ENCODE measurements at places on chromosomes 5 and 9.

DNA sequence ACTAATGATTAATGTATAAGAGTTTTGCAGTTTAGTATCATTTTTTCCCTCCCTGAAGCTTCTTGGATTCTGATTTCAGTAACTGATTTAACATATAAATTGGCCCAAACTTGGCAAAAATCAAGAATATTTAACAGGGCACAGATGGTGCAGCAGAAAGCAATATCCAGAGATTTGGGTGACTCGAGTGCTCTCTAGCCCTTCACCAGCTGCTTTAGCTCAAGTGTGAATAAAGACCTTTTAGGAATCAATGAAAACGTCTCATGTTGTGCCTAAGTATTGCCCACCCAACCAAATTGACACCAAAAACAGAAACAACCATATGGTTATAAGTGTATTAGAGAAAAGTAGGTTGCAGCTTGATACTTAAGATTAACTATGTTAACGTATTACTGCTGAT is 933.4 kb upstream of the PTPRD start:
- DNase-seq, result no peak

- peak; percentile 86 for DNase-seq
Measured at GRCh38 chr9:119588874-119589744, 219.9 kb upstream of the BRINP1 start.

DNA sequence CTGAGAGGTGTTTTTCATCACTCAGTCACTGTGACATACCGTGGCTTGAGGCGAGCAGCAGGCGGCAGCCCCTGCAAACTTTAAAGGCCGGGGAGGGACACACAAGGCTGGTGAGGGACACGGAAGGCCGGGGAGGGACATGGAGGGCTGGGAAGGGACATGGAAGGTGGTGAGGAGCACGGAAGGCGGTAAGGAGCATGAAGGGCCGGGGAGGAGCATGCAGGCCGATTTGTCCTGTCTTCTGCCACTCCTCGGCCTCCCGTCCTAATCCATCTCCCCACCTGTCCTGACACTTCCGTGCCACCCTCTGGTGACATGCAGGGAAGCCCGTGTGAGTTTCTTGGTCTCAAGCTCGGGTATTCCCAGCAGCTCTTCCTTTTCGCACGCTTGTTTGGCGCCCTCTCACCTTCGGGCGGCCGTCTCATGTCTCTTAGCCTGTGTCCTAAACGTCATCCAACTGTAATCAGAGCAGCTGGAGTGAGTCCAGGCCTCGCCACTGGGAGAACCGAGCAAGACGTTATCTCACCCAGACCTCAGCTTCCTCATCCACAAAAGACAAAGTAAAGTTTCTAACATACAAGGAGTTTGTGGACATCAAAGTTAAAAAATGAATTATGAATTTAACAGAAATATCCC is 126.5 kb downstream of the MRPL36 start:
- peak; percentile 9 for DNase-seq

DNA sequence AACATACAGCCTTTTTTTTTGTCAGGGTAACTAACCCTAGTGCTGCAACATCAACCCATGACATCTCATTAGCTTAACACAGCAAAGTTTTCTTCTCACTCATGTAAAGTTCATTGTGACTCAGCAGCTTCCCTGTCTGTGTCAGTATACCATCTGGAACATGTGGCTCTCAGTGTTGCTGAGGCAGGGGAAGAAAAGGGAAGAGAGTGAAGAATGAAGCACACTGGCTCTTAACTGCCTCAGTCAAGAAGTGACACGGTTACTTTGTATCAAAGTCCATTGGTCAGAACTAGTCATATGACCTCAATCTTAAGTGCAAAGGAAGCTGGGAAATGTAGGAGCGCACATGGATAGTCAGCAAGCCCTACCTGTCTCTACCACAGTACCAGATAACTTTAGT is 185.0 kb upstream of the ELL2 start:
- no peak for DNase-seq

DNA sequence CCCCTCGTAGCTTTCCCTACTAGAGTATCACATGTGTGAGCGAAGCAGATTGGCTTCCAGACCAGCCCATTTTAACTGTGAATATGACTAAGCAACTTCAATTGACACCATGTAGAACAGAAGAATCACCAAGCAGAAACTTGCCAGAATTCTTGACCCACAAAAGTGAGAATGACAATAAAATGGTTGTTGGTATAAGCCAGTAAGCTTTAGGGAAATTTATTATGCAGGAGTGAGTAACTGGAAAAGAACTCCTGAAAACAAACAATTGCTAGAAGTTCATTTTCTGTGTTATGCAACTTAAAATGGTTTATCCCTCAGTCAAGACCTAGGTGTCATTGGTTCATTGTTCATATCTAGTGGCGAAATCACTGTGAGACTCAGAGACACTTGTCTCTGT is 303.1 kb downstream of the DMRT2 start:
- DNase-seq, result no peak

DNA sequence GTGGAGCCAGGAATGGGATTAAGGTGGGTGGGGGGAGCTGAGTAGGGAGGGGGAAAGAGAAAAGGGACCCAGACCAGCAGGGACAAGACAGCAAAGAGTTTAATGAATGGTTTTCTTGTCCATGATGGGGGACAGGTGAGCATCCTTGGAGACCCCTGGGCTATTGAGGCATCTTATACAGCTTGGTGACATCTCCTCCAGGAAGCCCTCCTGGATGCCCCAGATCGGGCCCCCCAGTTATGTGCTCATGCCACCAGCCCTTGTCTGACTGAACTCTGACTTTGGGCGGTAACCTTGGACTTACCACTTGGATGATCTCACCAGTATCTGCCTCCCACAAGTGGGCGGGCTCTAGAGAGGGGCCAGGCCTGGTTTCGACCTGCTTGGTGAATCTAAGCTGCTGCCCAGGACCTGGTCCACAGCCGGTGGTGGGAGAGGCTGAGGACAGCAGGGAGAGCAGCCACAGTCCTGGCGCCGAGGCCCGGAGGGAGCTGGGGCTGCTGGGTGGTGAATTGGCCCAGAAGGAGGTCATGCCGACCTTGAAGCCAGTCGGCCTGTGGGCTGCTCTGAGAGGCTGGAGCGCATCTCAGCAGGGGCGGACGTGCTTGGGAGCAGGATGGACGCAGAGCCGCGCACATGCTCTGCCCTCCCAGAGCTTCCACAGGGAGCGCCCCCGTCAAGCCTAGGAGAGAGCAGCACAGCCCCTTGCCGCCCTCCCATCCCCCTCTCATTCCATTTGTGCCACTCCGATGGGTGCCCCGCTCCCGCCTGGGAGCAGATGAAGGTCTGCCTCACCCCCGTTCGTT is 36.2 kb downstream of the UNC5A start:
- no peak for DNase-seq

GRCh38 chr5:176538230-176538988 is 1.2 kb upstream of the RNF44 start:
- no peak for DNase-seq

- no peak for DNase-seq
Measured at GRCh38 chr5:97600486-97600885, 417.4 kb upstream of the RIOK2 start.

GRCh38 chr9:34163434-34163833 is 15.4 kb upstream of the UBAP1 start:
- no peak for DNase-seq

DNA sequence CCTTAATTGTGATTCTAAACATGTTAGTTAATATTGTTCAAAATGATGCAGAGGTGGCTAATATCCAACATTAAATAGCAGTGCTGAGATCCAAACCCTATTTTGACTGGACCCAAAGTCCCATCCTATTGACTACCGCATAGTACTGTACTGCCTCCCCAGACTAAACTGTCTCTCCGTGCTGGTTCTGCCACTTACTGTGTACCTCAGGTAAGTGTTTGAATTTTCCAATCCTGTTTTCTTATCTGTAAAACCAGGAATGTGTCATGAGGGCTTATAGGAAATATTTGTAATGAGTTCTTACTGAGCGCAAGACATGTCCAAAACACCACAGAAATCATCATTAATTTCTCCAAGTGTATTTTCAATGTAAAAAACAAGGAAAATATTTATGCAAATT is 209.2 kb upstream of the CD180 start:
- no peak for DNase-seq

DNA sequence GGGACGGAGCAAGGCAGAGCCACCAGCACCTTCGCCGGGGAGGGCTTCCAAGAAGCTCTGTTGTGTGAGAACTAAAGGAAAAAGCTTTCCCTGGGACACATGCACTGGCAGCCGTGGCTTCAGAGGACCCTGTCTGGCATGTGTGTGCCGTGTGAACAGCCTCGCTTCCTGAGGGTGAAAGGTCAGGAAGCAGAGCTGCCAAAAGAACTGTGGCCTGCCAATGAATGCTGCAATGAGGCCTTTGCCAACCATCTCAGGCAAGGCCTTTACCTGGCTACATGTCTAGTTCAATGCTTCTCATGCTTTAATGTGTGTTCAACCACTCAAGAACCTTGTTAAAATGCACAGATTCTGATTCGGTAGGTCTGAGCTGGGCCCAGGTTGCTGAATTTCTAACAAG is 53.5 kb downstream of the NIPSNAP3B start:
- no peak for DNase-seq

- DNase-seq, result no peak
Measured at GRCh38 chr5:160197341-160198144, 31.8 kb upstream of the FABP6 start.

GRCh38 chr5:177479774-177480173 is 6.3 kb upstream of the DBN1 start:
- DNase-seq, result no peak

DNA sequence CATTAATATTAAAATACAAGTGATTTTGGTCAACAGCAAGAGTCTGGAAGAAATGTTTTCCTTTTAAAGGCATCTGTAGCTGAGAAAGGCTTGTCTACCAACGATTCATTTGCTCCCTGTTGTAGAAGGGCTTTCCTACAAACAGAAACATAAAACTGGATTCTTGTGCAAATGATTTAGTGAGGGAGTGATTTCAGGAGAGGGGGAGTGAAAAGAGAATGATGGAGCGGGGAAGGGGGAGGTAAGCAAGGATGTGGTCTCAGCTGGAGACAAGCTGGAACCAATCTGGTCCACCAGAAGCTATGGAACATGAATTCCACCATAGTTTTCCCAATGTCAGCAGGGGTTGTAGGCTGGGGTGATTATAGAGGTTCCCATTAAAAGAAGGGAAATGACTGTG is 196.3 kb downstream of the FBXO4 start:
- DNase-seq, result no peak
